ENCODE measurements at places on chromosomes 2 and 18.
A peak's percentile ranks its signal among the peaks of the same experiment; 100 is the strongest.

DNA sequence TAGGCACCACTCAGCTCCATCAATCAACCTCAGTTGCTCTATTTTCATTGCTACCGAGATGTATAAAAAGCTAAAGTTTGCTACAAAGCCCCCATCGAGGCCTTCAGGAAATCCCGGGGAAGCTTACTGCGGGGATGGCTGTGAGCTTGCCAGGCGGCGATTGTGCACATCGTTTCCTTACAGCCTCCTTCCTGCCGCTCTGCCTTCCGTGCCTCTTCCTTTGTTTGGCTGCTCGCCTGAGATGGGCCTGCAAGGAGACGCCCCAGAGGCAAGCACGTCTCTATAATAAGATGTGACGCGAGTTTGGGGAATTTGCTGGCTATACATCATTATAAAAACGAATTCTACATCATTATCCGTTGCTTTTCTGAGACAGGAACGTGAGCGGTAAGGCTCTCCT, 41.6 kb downstream of the DHRS9 start:
- no peak for DNase-seq

DNA sequence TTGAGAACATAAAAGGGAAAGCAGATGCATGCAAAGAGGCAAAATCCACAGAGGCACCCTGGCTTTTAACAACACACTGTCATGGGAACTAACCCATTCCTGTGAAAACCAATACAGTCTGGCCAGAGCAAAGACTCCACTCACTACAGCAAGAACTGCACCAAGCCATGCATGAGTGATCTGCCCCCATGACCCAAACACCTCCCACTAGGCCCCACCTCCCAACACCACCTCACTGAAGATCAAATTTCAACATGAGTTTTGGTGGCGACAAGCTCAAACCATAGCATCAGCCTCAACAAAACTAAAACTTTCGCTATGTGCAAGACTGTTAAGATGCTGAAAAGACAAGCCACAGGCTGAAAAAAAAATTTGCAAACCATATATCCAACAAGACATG, 162.8 kb downstream of the SMAD2 start:
- no peak for DNase-seq

GRCh38 chr2:178324077-178324476, 126.9 kb downstream of the PRKRA start:
- peak; percentile 24 for DNase-seq

DNA sequence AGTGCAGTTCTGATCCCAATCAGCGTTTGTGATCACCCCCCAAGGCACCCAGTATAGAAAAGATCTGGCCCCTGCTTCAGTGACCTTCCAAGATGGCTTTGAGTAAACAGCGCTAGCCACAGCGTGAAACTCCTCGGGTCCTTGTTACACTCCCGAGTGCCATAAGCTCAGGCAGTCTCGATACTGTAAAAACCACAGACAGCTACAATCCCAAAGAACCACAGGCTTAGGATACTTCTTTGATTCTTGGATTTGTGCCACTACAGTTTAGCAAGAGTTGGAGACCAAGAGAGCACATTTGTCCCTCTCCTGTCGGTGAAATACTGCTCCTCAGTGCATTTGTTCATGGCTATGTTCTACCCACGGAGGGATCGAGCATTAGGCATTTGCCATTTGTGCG, 352.5 kb upstream of the ZNF521 start:
- DNase-seq: no peak

DNA sequence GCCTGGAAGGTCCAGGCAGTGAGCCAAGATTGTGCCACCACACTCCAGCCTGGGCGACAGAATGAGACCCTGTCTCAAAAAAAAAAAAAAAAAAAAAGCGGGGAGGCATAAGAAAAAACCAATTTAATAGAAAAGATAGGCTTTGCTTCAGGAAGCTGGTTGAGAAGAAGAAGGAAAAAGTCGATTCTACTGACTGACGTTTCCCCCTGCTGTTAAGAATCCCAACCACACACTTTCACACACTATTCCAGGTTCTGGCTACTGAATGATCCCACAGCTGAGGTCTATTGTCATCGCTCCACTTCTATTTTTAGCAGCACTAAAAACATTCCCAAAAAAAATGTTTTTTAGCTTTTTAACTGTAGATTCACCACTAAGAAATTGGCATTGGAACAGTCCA, 6.7 kb upstream of the CHCHD5 start:
- DNase-seq: no peak

DNA sequence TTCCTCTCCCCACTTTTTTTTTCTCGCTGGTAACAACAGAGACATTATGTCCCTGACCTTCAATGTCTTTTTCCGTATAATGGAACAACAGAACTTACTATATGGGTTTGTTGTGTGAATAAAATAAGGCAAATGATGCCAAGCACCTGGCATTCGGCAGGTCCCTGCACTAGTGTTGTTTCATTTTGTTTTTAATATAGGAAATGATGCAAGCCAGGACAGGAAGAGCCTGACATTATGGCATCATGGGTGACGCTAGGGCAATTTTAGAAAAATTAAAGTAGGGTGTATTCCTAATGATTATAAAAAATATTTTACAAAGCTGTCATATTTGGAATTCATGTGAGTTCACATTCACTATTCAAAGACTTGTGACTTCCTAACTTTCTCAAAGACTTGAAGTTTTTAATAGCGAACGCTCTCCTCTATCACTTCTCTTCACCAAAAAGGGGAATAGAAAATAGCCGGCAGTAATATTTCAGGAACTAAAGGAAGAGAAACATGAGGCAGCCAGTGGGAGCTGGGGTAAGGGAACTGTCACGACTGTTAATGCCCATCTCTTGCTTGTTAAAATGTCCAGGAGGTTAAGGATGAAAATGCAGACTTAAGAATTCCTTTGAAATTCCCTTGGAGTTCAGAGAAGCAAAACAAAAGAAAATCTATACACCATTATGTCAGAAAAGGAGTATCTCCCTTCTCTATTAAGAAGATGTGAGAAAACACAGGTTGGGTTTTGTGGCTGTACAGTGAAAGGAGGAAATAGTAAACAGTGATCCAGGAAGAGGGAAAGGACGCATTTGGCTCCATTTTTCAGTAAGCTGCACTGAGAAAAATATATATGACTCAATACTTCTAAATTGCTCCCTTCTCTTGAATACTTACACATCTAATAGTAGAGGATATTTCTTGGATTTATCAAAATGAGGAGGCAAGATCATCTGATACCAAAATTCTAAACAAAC, 60.2 kb downstream of the DPP4 start:
- peak; percentile 44 for DNase-seq

GRCh38 chr2:21118302-21118920, 5.4 kb upstream of the TDRD15 start:
- peak; percentile 72 for DNase-seq

DNA sequence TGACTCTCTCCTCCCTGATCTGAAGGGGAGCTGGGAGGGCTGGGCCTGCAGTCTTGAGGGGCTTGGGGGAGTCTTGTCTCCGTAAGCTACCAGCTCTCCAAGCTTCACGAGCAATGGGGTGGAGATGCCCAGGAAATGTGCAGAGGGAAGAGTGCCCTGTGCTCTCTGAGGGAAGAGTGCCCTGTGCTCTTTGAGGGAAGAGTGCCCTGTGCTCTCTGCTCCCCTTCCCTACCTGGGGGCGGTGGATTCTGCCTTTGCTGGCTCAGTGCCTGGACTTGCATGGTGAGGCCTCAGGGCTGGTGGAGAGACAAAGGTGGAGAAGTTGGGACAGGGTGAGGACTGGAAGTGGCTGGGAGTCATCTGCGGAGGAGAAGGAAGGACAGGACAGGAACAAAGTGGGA, 72.7 kb downstream of the TWIST2 start:
- no peak for DNase-seq

- DNase-seq: no peak
Observed at GRCh38 chr18:57813245-57813644, 10.1 kb upstream of the ATP8B1 start.

GRCh38 chr2:205103699-205104098, 558.4 kb downstream of the PARD3B start:
- DNase-seq: no peak

GRCh38 chr18:73688851-73689711, 458.6 kb downstream of the FBXO15 start:
- DNase-seq: no peak

Measured in Ammon's horn (tissue), 1 donor.